T-helper 17 cell (primary cell): ENCODE measurements at places on chromosomes 5 and 9.

- no peak for DNase-seq
Measured at GRCh38 chr9:102974530-102974929, 20.6 kb upstream of the CYLC2 start.

DNA sequence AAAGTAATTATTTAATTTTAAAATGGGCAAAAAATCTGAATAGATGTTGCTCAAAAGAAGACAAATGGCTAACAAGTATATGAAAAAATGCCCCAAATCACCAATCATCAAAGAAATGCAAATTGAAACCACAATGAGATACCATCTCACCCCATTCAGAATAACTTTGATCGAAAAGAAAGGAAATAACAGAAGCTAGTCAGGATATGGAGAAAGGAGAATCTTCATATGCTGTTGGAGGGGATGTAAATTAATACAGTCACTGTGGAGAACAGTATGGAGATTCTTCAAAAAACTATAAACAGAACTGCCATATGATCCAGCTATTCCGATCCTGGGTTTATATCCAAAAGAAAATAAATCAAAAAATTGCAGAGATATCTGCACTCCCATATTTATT, 418.5 kb upstream of the RGMB start:
- DNase-seq = no peak

DNA sequence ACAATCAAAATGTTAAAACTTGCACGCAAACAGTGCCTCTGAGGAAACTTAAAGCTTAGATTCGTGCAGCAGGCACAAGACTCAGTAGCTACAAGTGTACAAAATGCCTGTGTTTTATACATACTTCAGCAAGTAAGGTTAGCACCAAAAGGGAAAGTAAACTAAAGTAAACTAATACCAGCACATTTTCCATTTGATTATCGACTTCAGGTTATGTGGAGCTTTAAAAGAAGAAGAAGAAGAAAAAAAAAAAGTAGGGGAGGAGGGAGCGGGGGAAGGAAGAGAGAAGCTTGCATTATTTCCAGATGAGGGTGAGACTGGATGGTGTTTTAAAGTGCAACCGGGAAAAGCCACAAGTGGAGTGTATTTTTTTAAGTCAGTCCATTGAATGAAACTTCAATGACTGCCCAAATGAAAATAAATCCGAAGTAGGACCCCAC, 596 bp upstream of the ADAMTS6 start:
- no peak for DNase-seq

- DNase-seq = no peak
Measured at GRCh38 chr9:120151806-120152205, 428.2 kb downstream of the CDK5RAP2 start.

- DNase-seq = no peak
Measured at GRCh38 chr9:90044710-90045151, 439.9 kb downstream of the GADD45G start.

DNA sequence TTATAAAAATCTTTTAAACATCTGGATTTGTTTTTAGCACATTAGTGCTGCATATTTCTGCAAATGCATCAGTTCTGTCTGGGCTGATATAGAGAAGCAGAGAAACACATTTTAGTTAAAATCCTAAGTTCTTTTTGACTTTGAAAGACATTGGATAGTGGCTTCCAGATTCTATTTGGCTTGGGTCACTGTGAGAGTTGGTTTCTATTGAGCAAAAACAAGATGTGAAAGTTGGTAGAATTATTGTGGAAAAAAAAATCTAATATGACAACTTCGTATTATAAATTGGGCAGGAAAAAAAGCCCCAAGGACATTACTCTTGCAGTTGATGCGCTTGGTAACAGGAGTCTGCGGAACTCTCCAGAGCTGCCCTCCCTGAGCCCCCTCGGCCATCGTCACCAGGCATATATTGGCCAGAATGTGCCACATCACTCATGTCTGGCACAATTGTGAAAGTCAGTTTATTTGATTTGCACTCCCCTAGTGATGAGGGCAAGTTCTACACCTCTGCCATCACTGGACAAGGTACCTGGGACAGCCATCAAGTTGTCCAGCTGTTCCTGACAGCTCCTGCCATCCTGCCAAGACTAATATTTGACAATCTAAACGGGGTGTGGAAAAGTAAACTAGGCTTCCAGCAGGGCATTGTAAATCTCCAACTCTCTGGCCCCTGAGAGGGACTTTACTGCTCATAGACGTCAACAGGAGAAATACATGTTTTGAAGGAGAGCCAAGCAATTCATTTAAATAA, 334.5 kb downstream of the TENT4A start:
- DNase-seq = no peak

- no peak for DNase-seq
Measured at GRCh38 chr5:67042176-67043003, 154.2 kb downstream of the CD180 start.

DNA sequence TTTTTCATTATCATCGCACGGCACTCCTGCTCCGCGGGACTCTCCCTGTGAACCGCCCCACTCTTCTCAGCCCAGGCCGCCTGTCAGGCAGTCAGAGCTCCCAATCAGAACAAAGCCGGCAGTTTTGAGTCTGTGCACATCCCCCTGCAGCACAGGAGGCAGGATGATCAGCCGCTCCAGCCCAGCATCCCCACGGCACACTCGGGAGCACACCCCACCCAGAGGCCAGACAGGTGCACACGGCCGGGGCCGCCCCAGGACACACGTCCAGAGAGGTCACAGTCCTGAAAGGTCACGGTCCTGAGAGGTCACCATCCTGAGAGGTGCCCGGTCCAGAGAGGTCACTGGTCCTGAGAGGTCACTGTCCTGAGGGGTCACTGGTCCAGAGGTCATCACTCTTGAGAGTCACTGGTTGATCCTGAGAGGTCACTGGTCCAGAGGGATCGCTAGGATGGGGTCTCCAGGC, 8.4 kb downstream of the TPPP start:
- no peak for DNase-seq

DNA sequence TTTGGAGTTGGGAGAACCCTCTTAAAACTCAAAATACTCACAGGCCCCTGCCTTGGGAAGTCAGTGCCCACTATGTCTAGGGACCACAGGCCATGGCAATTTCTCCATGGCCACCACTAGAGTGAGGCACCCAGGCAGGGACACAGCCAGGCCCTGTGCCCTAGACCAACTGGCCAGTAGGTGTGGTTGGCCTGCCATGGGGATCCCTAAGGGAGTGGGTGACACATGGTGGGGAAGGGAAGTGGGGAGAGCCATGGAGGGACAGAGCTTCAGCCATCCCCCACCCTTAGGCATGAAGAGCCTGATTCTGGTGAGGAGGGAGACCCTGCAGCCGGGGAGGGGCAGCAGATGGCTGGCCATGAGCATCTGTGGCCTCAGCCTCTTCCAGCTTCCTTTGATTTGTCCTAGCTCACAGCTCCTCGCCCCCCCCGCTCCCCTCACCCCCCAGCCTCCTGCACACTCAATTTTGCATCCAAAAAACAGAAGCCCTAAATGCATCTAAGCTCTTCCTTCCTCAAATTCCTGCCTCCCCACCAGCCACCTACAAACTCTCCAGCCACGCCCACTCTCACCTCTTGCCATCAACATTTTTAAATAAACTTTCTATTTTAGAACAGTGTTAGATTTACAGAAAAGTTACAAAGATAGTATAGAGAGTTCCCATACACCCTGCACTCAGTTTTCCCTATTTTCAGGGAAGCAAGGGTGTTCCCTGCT, 1.6 kb upstream of the DBN1 start:
- no peak for DNase-seq

- no peak for DNase-seq
Measured at GRCh38 chr5:54629115-54629514, 111.6 kb downstream of the SNX18 start.

GRCh38 chr5:36099748-36100147, 33.1 kb upstream of the UGT3A2 start:
- DNase-seq = no peak

DNA sequence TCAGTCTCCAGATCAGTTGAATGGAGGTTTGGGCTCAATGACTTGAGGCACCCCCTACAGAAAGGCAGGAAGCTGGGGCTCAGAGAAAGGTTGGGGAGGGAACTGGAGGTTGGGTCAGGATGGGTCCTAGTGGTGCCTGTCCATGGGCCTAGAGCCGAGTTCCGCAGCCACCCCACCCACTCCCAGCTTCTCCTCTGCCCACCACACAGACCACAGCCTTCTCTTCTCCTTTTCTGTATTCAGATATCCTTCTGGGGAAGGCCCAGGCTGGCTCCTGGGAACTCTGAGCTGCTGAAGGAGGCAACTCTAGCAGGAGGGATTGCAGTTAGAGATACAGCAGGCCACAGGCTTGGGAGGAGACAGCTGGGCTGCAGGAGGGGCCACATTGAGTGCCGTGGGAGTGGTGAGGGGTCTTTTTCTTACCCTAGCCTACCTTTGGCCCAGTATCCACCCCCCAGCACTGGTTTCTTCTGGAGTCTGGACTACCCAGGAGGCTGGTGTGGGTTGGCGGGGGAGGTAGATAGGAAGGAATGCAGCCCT, 15.4 kb upstream of the PTGS1 start:
- DNase-seq = no peak

DNA sequence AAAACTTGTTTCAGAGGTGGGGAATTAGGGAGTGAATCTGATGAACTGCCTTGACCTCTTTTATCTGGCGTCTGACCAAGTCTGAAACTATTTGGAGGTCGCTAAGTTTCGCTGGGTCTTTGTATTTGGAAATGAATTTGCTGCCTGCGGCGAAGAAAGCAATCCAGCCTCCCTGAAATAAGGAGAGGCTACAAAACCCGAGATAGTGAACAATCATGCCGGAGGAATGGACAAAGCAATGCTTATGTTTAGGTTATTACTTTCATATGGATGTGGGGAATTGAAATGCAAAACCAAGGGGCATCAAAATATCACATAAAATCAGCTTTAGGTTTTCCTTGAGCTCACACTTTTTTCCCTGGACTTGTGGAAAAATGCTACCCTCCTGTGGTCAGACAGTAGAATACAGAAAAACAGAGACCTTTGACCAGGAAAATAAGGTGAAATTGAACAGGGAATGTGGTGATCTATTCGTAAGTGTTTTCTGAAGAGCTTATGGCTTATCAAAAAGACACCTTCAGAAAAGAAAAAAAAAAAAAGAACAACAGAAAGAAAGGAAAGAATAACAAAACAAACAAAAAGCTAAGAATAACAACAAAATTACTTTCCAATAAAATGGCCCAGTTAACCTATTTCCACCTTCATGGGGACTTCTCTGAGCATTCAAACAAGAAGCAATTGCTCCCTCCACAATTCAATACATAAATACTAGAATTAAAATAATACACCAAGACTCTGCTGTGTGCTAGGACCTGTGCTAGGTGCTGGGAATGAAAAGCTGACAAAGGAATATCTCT, 68.6 kb upstream of the DPYSL3 start:
- no peak for DNase-seq

- DNase-seq = no peak
Measured at GRCh38 chr5:32942225-32942989, 231.3 kb downstream of the NPR3 start.

DNA sequence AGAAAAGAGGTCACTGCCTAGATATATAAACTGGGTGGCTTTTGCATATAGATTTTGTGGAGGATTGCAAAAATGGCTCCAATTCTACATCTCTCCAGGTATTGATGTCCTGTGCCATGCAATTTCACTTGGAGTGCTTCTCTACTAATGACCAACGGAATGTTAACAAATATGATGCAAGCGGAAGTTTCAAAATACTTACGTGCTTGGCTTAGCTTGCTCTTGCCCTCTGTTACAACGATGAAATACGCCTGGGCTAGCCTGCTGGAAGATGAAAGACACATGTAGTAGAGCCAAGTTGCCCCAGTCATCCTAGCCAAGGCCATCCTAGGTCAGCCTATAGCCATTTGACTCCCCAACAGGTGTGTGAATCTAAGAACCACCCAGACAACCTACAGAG, 3.6 kb upstream of the POC5 start:
- no peak for DNase-seq

GRCh38 chr5:142982821-142983200, 212.6 kb downstream of the ARHGAP26 start:
- no peak for DNase-seq

DNA sequence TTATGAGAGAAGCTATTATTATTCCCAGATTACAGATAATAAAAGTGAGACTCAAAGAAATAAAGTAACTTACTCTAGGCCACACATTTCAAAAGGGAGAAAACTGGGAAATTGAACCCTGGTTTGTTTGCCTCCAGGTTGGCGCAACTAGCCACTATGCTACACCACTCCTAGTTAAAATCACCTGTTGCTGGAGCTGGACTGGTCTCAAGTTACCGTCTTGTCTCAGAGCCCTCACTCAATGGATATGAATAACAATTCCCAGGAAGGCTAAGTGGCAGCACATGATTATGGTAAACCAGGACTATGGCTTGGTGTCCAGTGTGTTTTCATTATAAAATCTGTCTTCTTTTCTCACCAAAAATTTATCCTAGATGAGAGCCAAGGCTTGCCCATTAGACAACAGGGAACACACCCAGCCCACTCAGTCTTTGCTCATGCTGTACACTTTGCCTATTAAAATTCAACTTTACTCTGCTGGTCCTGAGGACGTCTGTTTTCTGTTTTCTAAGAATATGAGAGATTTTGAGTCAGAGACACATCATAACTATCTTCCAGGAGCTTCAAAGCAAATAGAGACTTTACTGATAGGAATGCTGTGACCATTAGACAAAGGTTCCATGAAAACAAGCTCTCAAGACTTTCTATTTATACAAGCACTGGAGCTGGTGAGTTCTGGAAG, 58.1 kb downstream of the ADRB2 start:
- no peak for DNase-seq

GRCh38 chr5:64853777-64854176, 85.0 kb downstream of the CWC27 start:
- DNase-seq = no peak

GRCh38 chr9:12968093-12968492, 193.3 kb downstream of the LURAP1L start:
- DNase-seq = no peak

- DNase-seq = no peak
Measured at GRCh38 chr5:16732356-16732755, 115.6 kb upstream of the RETREG1 start.

GRCh38 chr5:14588145-14588544, 6.6 kb downstream of the OTULINL start:
- no peak for DNase-seq

GRCh38 chr9:106913276-106913675, 50.3 kb downstream of the ZNF462 start:
- no peak for DNase-seq

DNA sequence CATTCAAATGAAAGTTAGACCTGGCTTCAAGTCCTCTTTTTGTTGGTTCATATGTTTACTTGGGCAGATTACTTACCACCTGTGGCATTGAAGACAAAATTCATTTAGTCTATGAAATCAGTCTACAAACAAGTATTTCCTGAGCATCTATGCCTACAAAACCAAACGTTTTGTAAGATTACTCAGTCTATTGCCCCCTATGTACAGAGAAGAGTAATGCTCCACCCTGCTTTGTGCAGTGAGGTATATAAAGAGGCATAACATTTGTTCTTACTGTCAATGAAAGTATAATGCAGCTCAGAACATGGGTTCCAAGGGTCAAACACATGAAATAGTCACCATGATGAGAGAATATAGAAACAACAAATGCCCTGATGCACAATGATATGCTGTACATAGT, 580.7 kb downstream of the KIF4B start:
- DNase-seq = no peak

- no peak for DNase-seq
Measured at GRCh38 chr5:920321-920720, 27.6 kb downstream of the TRIP13 start.

- no peak for DNase-seq
Measured at GRCh38 chr9:11546231-11546630, 933.4 kb upstream of the PTPRD start.
